ENCODE measurements at places on chromosomes 5 and 9.
A peak's percentile ranks its signal among the peaks of the same experiment; 100 is the strongest.

- no peak for DNase-seq
Measured at GRCh38 chr5:55320571-55320970, 12.8 kb downstream of the MTREX start.

DNA sequence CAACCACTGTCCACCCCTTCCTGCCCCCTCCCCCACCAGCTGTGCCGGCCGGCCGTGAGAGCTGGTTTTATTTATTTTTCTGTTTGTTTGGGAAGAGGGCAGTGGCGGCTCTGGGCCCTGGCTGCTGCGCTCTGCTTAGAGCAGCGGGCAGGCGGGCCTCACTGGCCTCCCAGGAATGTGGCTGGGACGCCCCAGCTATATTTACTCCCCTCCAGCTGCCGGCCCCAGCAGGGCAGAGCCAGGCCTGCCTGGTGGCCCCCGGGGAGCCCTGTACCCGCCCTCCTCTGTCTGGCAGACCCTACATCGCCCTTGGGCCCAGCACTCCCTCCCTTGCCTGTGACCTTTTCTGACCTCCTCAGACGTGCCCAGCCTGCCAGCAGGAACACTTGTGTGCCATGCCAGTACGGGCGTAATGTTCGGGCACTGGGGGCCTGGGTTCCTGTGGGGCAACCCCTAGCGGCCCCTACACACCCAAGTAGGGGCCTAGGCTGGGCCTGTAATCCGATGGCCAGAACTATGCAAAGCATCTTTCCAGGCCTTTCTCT, 7.7 kb downstream of the CXXC5 start:
- DNase-seq: no peak

GRCh38 chr9:10614196-10614800, 1.5 kb upstream of the PTPRD start:
- no peak for DNase-seq

GRCh38 chr9:92100237-92100911, 14.8 kb downstream of the SPTLC1 start:
- no peak for DNase-seq

GRCh38 chr9:71797266-71797665, 29.0 kb upstream of the CEMIP2 start:
- DNase-seq: no peak

GRCh38 chr9:75855509-75855908, 35.0 kb upstream of the PCSK5 start:
- DNase-seq: peak; percentile 38

GRCh38 chr9:32533816-32534215, 7.8 kb upstream of the RIGI start:
- no peak for DNase-seq

GRCh38 chr9:125910286-125910685, 163.1 kb downstream of the PBX3 start:
- DNase-seq: no peak

- DNase-seq: no peak
Measured at GRCh38 chr5:147704544-147704943, 78.0 kb downstream of the JAKMIP2 start.

GRCh38 chr9:104927216-104927911, 591 bp downstream of the ABCA1 start:
- peak; percentile 50 for DNase-seq

- DNase-seq: no peak
Measured at GRCh38 chr9:133377721-133378216, 1.6 kb downstream of the STKLD1 start.

DNA sequence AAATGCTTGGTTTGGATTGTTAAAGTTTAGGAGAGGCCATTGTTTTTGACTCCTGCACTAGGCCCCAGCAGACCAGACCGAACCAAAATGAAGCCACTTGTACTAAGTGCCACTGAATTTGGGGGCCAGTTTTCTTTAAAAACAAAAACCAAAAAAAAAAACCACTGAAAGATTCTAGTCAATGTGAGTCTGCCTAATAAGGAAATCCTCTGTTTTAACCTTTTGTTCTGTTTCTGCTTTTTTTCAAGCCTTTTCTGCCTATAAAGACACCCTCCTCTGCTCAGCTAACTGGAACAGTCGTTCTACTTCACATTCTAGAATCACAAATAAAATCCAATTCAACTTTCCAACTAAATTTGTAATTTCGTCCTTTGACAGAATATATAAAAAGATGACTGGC, 64.9 kb downstream of the SERINC5 start:
- DNase-seq: no peak

GRCh38 chr9:86329649-86330048, 24.6 kb downstream of the TUT7 start:
- DNase-seq: no peak

- DNase-seq: no peak
Measured at GRCh38 chr5:119681734-119682133, 52.4 kb downstream of the FAM170A start.

DNA sequence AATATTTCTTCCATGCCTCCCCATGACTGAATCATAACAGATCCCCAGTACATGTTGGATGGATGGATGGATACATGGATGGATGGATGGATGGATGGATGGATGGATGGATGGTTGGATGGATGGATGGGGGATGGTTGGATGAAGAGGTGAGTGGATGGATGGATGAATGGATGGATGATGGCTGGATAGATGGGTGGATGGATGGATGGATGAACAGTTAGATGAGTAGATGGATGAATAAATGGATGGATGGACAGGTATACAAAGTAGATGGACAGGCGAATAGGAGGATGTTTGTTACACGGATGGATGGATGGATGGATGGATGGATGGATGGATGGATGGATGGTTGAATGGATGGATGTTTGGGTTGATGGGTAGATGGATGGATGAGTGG, 120.0 kb upstream of the HAND1 start:
- no peak for DNase-seq

DNA sequence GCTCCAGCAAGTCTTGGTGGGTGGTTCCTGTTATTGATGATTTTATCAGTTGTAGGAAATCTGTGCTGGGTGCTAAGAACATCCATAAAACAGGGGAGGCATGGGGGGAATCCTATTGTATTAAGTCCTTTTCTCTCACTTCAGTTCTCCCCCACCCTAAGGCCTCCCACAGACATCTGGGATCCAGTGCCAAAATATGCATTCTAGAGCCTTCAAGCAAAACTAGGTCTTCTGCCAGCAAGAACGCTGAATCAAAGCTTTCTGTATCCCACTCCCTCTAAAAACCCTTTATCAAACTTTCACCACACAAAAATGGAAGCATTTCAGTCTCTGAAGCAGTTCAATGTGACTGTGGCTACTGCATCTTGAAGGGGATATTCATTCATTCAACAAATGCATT, 281.9 kb downstream of the GAS1 start:
- DNase-seq: no peak

GRCh38 chr5:133304707-133305216, 252.9 kb downstream of the HSPA4 start:
- no peak for DNase-seq

GRCh38 chr5:173750538-173751265, 134.3 kb upstream of the BOD1 start:
- no peak for DNase-seq

DNA sequence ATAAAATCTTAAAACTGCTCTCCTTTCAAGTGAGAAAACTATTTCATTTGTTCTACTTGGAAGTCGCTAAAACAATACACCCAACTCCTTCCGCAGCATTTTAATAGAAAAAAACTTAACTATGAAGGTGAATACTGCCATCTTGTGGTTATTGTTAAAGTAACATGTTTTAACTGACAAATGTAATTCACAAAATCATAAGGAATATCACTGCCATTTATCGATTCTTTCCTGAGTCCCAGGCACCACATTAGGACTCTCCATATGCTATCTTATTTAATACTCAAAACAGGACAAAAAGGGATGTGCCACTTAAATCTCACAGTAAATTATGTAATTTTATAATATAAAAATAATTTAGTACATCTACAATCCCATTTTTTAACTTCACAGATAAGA, 130.5 kb upstream of the ITGA1 start:
- DNase-seq: peak; percentile 21

DNA sequence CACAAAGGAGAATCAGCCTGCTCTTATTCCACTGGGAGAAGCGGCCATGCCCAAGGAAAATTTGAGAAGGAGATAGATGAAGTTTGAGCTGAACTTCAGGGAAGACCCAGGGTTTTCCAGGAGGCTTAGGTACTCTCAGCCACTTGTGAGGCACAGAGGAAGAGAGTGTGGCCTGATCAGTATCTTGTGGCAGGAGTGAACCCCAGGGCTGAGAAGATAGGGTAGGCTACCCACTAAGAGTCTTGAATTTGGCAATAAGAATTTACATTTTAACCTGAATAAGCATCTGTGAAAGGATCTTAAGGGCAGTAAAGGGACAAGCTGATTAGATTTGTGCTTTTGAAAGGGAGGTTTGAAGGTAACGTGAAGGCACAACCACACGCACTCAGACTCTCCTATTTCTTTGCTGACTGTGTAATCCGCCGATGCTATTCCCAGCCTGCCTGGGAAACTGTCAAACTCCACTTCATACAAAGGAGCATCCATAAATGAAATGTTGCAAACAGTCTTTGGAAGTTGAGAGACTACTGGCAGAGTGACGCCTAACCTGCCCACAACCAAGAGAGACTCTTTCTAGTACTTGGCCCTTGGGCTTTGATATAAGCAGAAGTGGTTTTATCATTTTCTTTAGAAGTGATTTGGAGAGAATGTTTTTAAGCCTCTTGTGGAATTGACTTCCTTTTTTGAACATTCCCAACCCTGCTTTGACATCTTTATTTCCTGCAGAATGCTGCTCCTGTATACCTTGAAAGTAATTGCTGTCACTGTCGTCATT, 108.2 kb upstream of the VCAN start:
- no peak for DNase-seq

DNA sequence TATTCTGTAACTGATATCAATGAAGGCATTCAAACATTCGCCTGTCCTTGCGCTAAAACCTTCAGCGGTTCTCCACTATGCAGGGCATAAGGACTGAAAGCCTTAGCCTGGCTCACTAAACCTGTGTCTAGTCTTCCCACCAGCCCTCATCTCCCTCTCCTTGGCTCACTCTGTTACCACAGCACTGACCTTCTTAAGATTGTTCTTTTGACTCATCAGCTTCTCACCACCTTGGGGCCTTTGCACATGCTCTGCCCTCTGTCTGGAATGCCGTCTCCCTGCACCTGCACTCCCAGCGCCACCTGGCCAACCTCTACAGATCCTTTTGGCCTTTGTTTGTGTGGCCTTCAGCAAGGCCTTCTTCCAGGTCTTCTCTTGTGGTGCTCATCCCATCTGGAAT, 131.8 kb upstream of the IER5L start:
- DNase-seq: no peak

DNA sequence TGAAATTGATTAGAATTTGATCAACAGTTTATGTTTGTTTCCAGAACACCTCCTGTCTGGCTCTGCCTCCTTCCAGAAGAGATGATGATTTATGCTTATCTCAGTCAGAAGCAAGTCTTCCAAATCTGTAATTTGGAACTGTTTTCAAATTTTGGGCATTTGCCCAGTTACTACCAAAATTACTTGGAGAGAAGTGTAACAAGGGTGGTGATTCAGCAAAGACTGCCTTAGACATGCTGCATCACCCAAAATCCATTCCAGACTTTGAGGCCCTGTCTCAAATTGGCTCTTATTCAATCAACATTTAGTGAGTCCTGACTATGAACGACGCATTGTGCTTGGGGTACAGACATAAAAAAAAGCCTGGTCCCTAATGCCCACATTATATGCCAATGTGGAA, 89.4 kb downstream of the SH3TC2 start:
- DNase-seq: no peak

DNA sequence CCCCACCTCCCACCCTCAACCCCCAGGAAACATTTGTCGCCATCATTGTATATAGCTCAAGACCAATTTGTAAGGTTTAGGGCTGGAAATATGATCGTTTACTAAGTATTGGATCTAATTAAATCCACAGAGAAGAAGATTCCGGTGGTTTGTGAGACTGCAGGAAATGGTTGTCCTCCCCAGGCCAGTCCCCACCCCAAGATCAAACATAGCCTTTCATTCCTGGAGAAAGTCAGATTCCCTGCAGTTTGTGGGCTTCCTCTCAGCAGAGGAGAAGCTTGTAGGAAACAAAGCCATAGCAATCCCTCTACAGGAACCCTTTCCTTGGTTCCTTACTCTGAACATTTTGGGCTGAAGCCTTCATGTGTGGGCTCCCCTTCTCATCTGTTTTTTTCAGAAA, 79.2 kb upstream of the TBCA start:
- no peak for DNase-seq

DNA sequence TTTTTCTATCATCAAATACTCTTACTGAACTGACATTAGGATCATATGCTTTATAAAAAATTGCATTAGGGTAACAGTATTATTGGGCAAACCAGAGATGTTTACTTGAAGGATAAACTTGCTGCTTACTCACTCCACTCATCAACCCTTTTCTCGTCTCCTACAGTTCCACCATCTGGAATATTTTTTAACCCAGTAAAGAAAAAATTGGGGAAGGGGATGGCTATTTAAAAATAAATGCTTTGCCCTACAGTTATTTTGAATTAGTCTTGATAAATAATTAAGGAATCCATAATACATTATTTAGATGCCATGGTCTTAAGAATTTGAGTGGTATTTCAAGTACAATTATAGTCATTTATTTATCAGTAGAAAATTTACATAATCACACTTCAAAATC, 225.8 kb downstream of the MEF2C start:
- no peak for DNase-seq

GRCh38 chr9:13513286-13513685, 233.8 kb upstream of the MPDZ start:
- DNase-seq: no peak
